ENCODE measurements at places on chromosomes 13 and 19.

- DNase-seq, result no peak
These were observed 1.3 kb downstream of the LRG1 start for GRCh38 chr19:4538601-4538954.

DNA sequence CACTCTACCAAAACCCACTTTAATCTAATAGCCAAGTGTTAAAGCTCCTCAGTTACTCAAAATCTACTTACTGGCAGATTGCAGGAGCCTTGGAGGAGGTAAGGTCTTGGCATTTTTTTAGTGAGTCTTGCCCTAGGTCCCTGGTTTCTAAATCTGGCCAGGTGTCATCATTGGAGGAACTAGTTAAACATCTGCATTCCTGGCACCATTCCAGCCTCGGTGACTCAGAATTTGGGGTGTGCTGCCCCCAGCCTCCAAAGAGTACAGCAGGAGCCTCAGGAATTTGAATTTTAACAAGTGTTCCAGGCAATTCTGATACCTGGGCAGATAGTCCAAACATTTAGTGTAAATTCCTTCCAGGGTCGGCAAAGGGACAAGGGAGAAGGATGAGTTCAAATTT, 37.4 kb downstream of the KLF5 start:
- DNase-seq, result peak; percentile 63

DNA sequence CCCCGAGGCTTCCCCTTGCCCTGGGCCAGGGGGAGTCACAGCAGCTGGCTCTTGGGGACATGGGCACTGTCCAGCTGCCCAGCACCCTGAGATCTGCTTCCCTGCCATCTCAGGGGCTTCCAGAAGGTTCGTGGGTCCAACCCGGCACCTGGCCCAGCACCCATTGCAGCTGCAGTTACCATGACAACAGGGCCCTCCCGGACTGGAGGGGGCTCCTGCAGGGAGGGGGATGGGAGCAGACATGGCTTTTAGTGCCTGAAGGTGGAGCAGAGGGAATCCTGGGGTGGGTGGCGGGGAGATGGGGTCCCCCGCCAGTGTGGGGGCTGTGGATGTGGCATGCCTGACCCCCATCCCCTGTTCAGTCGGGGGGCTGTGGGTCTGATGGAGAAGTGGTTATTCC, 14.7 kb downstream of the PIN1 start:
- no peak for DNase-seq

GRCh38 chr13:45292176-45292575, 48.8 kb downstream of the TPT1 start:
- DNase-seq, result peak; percentile 88

- no peak for DNase-seq
These were observed 43.1 kb downstream of the CYP4F22 start for GRCh38 chr19:15551293-15552004.

DNA sequence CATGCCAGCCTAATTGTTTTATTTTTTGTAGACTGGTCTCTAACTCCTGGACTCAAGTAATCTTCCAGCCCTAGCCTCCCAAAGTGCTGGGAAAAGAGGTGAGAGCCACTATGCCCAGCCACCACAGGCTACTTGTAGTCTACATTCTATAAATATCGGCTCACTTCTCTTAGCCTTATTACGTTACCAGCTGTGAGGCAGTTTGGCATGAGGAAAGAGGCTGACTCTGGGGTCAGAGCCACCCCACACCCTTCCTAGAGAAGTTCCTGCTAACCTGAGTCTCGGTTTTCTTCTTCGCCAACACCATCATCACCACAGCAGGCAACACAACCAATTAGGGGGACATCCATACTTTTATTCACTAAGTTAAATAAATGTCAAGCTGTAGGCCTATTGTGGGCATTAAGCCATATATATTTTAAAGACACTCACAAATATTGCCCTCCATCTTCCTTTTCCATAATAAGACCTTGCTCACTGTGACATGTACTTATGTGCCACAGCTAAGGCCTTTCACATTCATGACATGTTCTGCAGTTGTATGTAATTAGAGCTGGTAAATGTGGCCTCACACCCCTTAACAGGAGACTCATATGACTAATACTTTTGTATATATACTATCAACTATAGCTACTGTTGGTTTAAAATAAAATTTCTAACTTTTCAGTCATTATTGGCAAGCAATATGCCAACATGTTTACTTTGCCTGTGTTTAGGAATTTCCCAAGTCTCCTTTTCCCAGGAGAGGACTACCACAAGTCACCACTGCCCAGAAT, 5.7 kb downstream of the SLC25A30 start:
- no peak for DNase-seq

Measured in A172 (cell line).